ENCODE measurements at places on chromosomes 13 and 19.

DNA sequence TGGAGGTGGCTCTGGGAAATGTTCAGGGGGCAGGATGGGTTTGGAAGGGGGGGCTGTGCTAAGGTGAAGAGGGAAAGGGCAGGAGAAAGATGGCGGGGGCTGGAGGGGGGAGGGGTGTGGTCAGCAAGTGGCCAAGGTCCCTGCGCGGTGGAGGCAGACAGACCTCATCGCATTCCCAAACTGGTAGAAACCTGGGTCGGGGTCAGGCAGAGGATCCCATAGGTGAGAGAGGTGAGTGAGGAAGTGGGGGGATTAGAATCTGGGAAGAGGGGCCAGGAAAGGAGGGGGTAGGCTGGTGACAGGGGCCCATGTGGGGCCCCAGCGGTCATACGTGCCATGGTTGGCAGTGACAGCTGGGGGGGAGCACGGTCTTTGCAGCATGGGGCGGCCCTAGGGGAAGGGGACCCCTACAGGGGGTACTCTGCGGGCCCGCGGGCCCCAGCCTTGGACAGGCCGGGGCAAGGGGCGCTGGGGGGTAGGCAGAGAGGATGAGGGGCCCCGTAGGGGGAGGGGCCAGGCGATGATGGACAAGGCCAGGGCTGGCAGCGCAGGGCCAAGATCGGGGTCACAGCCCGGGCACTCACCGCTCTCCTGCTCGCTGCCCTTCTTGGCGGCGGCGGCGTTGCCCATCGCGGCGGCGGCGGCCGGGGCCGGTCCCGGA lies 514 bp downstream of the PRKACA start:
- DNase-seq, result no peak

GRCh38 chr19:45558399-45558878 lies 26.2 kb downstream of the OPA3 start:
- peak; percentile 75 for DNase-seq

DNA sequence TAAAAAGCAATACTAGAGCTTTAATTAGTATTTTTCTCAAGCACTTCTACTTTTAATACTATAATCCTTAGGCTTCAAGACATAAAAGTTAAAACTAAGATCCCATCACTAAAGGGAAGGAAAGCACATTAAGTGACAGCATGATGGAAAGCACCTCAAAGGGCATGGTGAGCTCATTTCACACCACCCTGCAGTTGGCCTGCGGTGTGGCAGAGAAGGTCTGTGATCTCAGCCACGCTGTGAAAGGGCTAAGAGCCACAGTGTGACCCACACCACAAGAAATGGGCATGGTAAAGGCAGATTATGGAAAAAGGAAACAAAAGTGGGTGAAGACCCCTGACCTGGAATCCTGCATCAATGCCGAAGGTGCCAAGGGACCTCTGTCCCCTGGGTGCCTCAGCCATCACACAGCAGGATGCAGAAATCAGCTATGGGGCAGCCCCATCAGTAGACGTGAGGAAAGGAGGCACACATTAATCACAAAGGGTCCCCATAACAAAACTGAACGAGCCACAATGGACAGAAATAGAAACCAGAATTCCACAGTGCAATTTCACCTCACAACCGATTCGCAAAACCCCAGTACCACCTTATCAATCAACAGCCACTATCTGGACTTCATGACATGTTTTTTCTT lies 33.6 kb downstream of the TUBGCP3 start:
- DNase-seq, result no peak

DNA sequence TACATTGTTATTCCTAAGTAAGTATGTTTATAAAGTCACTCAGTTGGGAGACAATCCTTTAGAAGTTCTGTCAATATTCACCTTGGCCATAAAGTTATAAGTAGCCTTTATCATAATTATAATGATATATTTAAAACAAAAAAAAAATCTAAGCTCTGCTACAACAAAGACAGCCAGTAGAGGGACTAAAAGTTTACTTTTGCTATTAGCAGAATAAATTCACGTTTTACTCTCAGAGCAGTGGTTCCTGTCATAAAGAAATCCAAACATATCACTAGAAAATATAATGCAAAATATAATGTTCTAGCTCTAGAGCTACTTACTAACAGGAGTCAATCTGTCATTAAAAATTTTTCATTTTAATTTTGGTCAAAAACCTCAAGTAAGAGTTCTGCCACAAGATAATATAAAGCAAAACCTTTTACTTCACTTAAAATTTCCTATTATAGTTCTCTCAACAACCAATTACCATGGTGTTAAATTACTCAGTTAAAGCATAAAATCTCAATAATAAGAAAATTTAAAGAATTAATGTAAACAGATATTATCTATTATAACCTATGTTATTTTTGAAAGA lies 17.7 kb downstream of the INTS6 start:
- peak; percentile 28 for DNase-seq

GRCh38 chr13:44715287-44716230 lies 139.4 kb upstream of the TSC22D1 start:
- DNase-seq, result no peak

Data from cardiac muscle cell (in vitro differentiated cells and primary cell).